Breast epithelium (tissue), 4 donors: ENCODE measurements at places on chromosomes 3 and 15. TPM values are rescaled to one million over a fixed set of nuclear protein-coding genes. Genes with fewer than 3 reads are reported as not detected.
A peak's percentile ranks its signal among the peaks of the same experiment; 100 is the strongest.

CYP1A2 gene
- total RNA-seq = not detected

GRCh38 chr3:37144806-37145205, 29.6 kb downstream of the LRRFIP2 start:
- no peak overlapping the region for H3K4me3 ChIP-seq
- no peak overlapping the region for H3K27ac ChIP-seq
- no peak for DNase-seq
- no peaks in the 10 kb centered on the region for H3K4me1 ChIP-seq
- H3K36me3 ChIP-seq = no peaks in the 10 kb centered on the region

TMEM207 gene
- not detected for total RNA-seq

DNA sequence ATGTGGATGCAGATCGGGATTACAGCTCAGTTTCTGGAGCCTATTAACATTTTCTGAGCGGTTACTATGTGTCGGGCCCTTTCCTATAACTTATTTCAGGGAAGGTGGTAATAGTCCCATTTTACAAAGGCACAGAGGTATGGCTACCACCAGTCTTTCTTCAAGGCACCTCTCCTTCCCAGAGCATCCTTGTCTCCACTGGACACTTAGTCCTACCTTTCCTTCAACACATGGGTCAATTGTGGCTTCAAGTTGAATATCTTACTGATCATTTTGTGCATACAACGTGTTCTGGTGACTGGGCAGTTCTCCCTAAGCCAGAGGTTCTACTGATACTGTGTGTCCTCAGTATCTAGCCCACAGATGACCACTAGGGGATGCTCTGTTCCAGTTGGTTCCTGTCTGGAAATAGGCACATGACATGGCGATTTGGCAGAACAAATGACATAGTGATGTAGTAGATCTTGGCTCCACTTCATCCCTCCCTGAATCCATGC, 60.7 kb upstream of the CMTM8 start:
- no peaks in the 10 kb centered on the region for H3K27me3 ChIP-seq
- no peaks in the 10 kb centered on the region for H3K4me1 ChIP-seq
- DNase-seq = peak; percentile 39
- H3K36me3 ChIP-seq = no peaks in the 10 kb centered on the region
- no peak overlapping the region for H3K4me3 ChIP-seq
- no peak overlapping the region for H3K27ac ChIP-seq

DNA sequence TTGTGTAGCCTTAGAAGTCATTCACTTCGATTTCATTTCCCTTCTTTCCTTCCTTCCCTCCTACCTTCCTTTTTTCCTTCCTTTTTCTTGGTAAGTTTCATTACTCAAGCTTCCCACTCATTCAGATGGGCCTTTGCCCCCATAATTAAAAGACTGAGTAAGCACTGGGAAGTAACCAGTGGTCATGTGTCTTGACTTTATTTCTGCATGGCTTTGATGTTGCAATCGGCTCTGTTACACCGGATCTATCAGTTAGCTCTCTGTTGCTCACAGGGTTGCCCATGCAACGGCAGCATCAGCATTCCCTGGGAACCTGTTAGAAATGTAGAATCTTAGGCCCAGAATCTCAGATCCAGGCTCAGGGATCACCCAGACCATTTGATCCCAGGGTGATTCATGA, 25.6 kb upstream of the LARS2 start:
- H3K27me3 ChIP-seq = no peaks in the 10 kb centered on the region
- DNase-seq = no peak
- no peaks in the 10 kb centered on the region for H3K36me3 ChIP-seq
- no peak overlapping the region for H3K4me3 ChIP-seq
- H3K27ac ChIP-seq = no peak overlapping the region
- H3K4me1 ChIP-seq = no peaks in the 10 kb centered on the region

DNA sequence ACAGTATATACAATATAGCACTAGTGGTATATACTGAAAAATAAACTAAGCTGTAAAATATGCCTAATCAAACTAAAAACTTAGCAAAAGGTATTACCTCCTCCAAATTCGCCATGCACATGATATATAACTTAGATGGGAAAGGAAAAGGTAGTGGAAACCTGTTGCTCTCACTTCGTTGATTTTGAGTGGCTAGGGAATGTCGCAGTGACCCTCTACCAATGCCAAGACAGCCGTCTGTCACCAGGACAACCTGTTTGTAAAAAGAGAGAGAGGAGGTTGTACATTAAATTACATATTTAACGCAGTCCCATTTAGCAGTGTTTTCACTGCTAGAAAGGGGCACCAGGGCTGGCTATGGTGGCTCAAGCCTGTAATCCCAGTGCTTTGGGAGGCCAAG, 11.3 kb downstream of the INTS14 start:
- H3K4me3 ChIP-seq = no peak overlapping the region
- no peak overlapping the region for H3K27ac ChIP-seq
- H3K27me3 ChIP-seq = no peaks in the 10 kb centered on the region
- DNase-seq = no peak
- no peaks in the 10 kb centered on the region for H3K4me1 ChIP-seq
- peaks cover 6% of the 10 kb centered on the region for H3K36me3 ChIP-seq

GRCh38 chr15:43828061-43828657, 1.4 kb downstream of the WDR76 start:
- H3K4me3 ChIP-seq = no peak overlapping the region
- H3K36me3 ChIP-seq = no peaks in the 10 kb centered on the region
- DNase-seq = no peak
- no peaks in the 10 kb centered on the region for H3K4me1 ChIP-seq

TMEM158 gene
- total RNA-seq = 2.0 TPM

ANKRD63 gene
- not detected for total RNA-seq

EDEM1 gene
- 42.6 TPM for total RNA-seq

DNA sequence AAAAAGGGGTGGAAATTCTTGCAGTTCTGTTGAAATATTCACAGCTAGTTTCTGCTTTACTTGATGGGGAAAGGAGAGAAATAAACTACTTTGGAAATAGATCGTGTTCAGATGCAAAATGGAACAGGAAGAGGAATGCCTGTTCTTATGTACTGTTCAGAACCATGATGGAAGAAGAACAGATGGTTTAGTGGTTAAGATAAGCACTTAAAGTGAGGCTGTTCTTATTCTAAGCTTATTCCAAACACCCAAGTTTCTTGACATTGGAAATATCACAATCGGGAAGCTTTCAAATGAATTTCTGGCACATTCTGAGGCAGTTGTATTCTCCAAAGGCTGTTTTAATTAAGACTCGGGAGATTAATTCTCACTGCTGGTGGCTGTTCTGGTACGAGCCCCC, 228.5 kb downstream of the LSAMP start:
- H3K4me1 ChIP-seq = no peaks in the 10 kb centered on the region
- no peaks in the 10 kb centered on the region for H3K27me3 ChIP-seq
- no peak overlapping the region for H3K4me3 ChIP-seq
- H3K27ac ChIP-seq = no peak overlapping the region
- H3K36me3 ChIP-seq = no peaks in the 10 kb centered on the region

- no peak for DNase-seq
- no peak overlapping the region for H3K4me3 ChIP-seq
- H3K36me3 ChIP-seq = no peaks in the 10 kb centered on the region
- no peaks in the 10 kb centered on the region for H3K4me1 ChIP-seq
- no peaks in the 10 kb centered on the region for H3K27me3 ChIP-seq
These were observed 98.5 kb upstream of the PSMD6 start for GRCh38 chr3:64121750-64122311.

GRCh38 chr15:79003301-79003700, 58.5 kb upstream of the CTSH start:
- no peak overlapping the region for H3K4me3 ChIP-seq
- no peaks in the 10 kb centered on the region for H3K27me3 ChIP-seq
- H3K27ac ChIP-seq = no peak overlapping the region
- no peaks in the 10 kb centered on the region for H3K36me3 ChIP-seq

- no peaks in the 10 kb centered on the region for H3K36me3 ChIP-seq
- H3K4me3 ChIP-seq = no peak overlapping the region
- no peak for DNase-seq
- no peaks in the 10 kb centered on the region for H3K27me3 ChIP-seq
These were observed 119.2 kb downstream of the FHIT start for GRCh38 chr3:61132062-61132461.

DNA sequence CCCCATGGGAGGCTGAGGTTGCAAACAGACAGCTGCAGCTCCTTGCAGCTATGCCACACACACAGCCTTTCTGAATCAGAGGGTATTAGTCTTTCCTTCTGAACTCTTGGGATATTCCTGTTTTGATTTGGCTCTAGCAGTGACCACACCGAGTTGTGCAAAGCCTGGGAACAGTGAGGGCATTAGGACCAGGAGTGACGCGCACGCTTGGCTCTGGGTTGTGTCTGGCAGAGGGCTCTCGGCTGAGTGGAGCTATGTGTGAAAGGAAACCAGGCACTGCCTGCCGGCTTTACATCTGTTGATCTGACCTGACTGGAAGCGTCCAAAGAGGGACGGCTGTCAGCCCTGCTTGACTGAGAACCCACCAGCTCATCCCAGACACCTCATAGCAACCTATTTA, at the start of gene GALNT15:
Gene GALNT15 (plus strand): TSS at position 292 of the 400 bp plus-strand sequence. CDS start 472 bp downstream, outside the sequence.
- peak within 1 kb of the TSS; percentile 71 for H3K4me3 ChIP-seq
- peak; percentile 75 for DNase-seq
- peaks cover 5% of the 10 kb centered on the region for H3K4me1 ChIP-seq
- H3K27ac ChIP-seq = peak within 1 kb of the TSS; percentile 84

CCNB2 gene
- 3.5 TPM for total RNA-seq

DNA sequence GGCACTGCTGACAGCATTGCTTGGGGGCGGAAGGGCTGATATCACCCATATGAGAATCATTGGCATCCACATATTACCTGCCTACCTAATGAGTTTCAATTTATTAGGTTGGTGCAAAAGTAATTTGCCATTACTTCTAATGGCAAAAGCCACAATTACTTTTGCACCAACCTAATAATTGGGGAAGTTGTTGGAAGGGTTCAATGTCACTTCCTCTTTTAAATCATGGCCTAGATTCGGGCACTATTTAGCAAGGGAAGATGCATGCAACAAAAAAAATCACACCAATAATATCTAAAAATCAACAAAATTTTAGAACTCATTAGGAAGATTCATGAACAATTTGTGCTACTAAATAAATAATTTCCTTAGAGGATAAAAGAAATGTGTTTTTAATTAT, 56.0 kb upstream of the AGTR1 start:
- H3K27me3 ChIP-seq = no peaks in the 10 kb centered on the region
- no peak overlapping the region for H3K4me3 ChIP-seq
- H3K27ac ChIP-seq = no peak overlapping the region
- DNase-seq = no peak
- no peaks in the 10 kb centered on the region for H3K4me1 ChIP-seq
- no peaks in the 10 kb centered on the region for H3K36me3 ChIP-seq

APOD gene
- 2,224 TPM for total RNA-seq

SMCO1 gene
- total RNA-seq = not detected

- no peak overlapping the region for H3K4me3 ChIP-seq
- no peaks in the 10 kb centered on the region for H3K4me1 ChIP-seq
- H3K27ac ChIP-seq = no peak overlapping the region
- H3K36me3 ChIP-seq = no peaks in the 10 kb centered on the region
- no peak for DNase-seq
These were observed 79.5 kb downstream of the KBTBD8 start for GRCh38 chr3:67077656-67078055.

AADACL2 gene
- total RNA-seq = 0.16 TPM

CYP8B1 gene
- total RNA-seq = not detected
